ENCODE measurements at places on chromosomes 11 and 22. TPM values are rescaled to one million over a fixed set of nuclear protein-coding genes. Genes with fewer than 3 reads are reported as not detected.

GVQW3 gene
- 1.1 TPM for total RNA-seq

CSF2RB gene
- total RNA-seq: not detected

ARAP1 gene
- 25.7 TPM for total RNA-seq

SUSD2 gene
- 67.0 TPM for total RNA-seq

KCNK4 gene
- total RNA-seq: not detected

HEPHL1 gene
- total RNA-seq: not detected

KRTAP5-8 gene
- not detected for total RNA-seq

KRTAP5-1 gene
- total RNA-seq: not detected

PKP3 gene
- total RNA-seq: 38.6 TPM

POLD3 gene
- 19.3 TPM for total RNA-seq

RPS3 gene
- 3,690 TPM for total RNA-seq

SLC29A2 gene
- 5.7 TPM for total RNA-seq

OR2AT4 gene
- not detected for total RNA-seq

NLRP6 gene
- not detected for total RNA-seq

P2RY6 gene
- 10.4 TPM for total RNA-seq

KRTAP5-3 gene
- not detected for total RNA-seq

TRIM49 gene
- not detected for total RNA-seq

POU2AF2 gene
- total RNA-seq: not detected

SYT8 gene
- total RNA-seq: 0.42 TPM

SCN4B gene
- not detected for total RNA-seq

ACTN3 gene
- total RNA-seq: not detected

YPEL1 gene
- total RNA-seq: 0.30 TPM

All from A549 treated with GW870086 at 1 μM for 4 hours (cell line).